ENCODE measurements at places on chromosomes 1 and 21.
A peak's percentile ranks its signal among the peaks of the same experiment; 100 is the strongest.

DNA sequence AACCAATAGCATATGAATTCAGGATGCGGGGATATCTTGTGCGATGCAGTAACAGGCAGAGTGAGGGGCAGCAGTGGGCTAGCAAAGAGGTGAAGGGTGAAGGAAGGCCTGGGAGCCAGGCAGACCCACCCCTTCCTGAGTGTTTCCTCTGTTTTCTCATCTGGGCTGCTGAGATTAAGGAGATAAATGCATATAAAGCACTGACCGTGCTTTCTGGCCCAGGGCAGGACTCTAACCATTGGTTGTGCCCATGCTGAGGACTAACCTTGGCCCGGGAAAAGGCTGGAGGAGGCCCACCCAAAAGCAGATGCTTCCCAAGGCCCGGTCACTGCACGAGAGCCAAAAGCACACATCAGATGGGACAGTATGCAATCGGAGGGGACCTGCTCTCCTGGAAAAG is 87.6 kb downstream of the PSMG1 start:
- no peak for DNase-seq

- peak; percentile 33 for DNase-seq
Observed at GRCh38 chr1:33763406-33763805, 100.5 kb upstream of the HMGB4 start.

DNA sequence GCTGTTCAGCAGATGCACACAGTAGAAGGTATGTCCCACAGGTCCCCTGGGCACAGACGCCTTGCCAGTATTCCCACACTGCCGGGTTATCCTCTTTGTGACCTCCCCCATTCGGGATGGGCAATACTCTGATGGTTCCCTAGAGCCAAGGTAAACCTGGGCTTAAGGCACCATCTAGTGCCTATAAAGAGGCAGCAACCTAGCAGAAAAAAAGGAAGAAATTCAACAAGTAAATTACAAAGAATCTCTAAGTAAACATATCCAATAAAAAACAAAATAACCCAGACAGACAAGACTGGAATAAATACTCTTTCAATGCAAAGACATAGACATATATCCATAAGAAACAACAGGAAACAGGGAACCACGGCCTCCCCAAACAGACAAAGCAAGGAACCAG is 39.4 kb downstream of the HSF2BP start:
- DNase-seq = no peak

DNA sequence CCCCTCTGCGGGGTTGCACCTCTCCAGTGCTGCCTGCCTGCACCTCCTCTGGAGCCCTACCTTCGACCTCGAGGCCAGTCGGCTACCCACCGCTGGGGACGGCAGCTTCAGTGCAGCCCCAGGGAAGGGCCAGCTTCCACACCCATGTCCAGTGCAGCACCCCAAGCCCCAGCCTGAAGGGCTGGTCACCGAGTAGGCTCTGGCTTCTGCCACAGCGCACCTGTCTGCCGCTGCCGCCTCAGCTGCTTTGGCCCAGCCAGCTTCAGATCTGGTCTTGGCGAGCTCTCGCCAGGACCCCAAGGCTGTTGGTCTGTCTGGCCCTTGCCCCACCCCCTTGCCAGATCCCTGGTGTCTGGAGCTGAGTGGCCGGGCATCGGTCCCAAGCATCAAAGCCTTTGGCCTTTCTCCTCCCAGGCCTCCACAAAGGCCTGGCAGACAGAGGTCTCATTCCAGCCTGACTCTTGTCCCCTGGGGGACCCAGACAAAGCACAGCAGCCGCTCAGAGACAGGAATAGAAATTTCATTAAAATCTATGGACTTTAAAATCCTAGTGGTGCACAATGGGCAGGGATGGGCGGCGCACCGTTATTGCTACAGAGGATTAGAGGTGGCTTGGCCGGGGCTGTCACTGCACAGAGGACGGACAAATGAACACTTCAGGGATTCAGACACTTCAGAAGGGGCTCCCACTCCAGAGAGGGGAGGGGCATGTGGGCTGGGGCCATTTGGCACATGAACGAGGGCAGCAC is 4.8 kb downstream of the CCDC24 start:
- no peak for DNase-seq

DNA sequence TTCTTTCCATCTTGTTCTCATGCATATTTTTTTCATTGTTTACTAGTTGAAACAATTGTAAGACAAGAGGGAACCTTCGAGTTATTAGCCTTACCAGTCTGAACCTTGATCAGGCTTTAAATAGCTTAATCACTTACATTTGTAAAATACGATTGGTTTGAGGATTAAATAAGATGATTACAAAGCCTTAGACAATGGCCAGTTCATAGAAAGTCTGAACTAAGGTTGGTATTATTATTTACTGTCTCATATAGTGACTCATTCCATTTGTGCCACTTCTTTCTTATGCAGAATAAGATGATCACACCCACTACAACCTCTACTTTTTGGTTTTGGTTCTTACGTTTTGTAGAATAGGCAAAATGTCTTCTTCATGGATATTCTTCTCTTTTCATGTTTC is 94.1 kb downstream of the RPE65 start:
- no peak for DNase-seq

DNA sequence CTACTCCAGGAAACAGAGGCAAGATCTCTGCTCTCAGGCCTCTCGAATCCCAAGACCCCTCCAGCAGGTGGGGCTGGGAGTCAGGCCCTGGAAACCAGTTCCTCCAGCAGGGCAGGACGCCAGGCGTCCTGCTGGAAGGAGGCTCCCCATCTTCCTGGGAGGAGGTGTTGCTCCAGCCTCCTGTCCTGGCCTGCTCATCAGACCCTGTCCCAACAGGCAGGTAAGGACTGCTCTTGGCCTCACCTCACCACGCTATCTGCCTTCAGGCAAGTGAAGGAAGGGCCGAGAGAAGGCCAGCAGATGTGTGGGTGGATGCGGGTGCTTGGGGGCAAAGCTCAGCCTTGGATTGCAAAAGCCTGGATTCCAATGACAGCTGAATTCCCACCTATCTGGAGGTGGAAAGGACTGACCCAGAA is 82.9 kb downstream of the SSBP3 start:
- DNase-seq = no peak

DNA sequence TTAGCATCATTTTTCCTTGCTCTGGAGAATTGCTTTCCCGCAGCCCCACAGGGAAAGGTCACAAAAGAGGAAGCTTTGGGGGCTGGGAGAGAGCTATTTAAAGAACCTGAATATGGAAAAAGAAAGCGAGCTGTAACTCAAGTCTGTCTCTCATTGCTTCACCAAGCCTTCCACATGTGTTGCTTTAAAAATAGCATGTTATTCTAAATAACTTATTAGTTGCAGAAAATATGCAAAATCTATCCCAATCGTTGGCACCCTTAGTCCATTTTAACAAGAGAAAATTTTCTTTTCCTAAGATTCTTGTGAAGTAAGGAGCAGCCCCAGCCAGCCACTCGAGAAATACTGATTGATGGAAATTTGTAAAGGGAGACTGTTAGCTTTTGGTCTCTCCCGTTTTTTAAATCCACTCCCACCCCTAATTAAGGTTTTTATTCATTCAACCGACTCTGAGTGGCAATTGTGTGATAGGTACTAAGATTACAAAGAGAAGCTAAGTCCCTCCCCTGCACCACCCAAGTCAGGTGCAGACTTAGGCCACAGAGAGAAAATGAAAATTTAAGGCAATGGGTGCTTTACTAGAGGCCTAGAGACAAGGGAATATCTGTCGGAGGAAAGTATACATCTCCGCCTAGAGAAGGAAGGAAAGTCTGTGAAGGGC is 802 bp downstream of the CYP4X1 start:
- DNase-seq = no peak

DNA sequence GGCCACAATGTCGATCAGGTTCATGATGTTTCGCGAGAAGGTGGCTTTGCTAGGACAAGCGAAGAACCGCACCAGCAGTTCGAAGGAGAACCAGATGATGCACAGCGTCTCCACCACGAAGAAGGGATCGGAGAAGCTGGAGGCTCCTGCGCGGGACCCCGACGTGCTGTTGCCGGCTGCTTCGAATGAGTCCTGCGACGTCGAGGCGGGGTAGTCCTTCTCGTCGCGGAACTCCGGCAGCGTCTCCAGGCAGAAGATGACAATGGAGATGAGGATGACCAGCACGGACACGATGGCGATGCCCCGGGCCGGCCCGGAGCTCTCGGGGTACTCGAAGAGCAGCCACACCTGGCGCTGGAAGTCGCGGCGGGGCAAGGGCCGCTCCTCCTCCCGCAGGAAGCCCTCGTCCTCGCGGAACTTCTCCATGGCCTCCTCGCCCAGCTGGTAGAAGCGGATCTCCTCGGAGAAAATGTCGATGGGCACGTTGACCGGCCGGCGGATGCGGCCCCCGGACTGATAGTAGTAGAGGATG is 869 bp downstream of the KCNA3 start:
- DNase-seq = no peak

DNA sequence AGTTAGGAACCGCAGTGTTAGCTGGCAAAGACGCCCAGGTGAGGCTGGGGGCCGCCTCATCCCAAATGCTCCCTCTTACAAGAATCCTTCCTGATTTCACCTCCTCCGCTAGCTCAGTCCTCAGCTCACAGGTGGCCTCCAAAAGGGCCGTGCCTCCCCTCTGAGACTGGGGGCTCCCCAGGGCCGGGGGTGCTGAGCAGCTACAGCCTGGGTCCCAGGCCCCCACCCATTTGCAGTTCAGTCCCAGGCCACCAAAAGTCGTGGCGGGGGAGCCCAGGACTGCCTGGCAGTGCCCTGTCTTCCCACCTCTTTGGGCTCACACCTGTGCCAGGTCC is 29.6 kb downstream of the RNU1-1 start:
- DNase-seq = no peak

- DNase-seq = no peak
Observed at GRCh38 chr1:68271596-68271995, 39.3 kb upstream of the WLS start.

DNA sequence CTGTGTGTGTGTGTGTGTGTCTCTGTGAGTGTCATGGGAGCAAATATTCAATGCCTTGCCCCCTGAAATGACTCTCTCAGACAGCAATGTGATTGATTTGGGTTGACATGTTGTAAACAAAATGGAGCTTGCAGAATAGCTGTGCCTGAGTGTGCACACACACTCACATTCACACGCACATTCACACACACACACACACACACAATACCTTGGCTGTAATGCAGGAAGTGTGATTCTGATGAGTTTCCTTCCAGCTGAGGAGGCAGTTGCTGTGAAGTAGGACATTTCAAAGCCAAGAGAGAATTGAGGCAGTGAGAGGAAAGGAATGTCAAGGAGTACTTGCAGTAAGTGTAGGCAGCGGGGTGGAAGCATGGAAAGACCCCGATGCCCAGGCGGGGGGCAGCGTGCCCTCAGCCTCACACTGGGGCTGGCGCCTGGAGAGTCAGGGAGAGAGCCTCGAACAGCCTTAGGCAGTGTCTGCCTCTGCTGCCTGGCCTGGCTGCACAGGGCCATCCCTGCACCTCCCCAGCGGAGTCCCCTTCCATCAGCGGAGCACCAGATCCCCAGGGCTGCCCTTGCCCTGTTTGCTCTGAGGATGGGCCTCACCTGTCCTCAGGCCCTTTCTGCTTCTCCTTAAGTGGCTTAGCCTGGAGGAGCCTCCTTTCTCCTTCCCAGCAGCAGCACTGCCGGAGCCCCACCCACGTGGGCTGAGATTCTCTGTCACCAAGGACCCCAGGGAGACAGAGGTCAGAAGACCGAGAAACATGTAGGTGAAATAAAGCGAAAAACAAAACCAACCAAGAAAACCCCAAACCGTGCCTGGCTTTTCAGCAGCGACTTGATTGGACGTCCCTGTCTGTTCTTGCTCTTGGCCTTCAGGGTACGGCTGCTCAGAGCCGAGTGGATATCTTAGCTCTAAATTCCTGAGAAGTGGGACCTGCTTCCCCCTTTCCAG is 9.2 kb downstream of the VASH2 start:
- DNase-seq = no peak

GRCh38 chr1:152967201-152967600 is 3.2 kb upstream of the SPRR4 start:
- no peak for DNase-seq

DNA sequence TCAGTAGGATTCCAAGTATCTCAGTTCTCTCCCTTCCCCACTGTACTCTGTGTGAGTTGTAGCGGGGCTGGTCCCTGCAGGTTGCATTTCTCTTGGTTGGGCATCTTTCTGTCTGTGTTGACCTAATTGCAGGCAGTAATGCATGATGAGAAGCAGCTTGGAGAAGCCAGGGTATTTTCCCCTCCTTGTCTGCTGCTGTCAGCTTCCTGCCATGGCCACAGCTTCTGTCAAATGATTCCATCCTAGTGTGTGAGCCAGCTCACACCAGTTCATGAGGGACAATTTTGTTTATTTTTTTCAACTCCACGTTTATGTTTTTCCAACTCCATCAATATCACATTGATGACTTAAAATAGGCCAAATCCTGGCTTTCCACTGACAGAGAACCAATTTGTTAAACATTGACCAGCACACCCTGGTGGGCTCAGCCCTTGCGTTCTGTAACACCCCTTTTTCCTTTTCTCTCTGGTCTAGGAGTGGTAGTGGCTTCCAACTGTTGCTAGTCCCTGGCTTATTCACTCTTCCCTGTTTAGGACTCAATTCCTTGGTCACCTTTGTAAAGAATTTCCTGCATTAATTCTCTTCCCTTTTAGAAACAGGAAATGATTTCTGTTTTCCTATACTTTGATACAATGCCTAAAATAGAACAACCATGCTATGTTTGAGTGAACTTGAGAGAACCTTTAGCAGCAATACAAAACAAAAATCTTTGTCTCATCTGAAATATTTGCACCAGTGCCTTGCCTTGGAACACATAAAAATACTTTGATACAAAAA is 44.9 kb upstream of the APOBEC4 start:
- no peak for DNase-seq

DNA sequence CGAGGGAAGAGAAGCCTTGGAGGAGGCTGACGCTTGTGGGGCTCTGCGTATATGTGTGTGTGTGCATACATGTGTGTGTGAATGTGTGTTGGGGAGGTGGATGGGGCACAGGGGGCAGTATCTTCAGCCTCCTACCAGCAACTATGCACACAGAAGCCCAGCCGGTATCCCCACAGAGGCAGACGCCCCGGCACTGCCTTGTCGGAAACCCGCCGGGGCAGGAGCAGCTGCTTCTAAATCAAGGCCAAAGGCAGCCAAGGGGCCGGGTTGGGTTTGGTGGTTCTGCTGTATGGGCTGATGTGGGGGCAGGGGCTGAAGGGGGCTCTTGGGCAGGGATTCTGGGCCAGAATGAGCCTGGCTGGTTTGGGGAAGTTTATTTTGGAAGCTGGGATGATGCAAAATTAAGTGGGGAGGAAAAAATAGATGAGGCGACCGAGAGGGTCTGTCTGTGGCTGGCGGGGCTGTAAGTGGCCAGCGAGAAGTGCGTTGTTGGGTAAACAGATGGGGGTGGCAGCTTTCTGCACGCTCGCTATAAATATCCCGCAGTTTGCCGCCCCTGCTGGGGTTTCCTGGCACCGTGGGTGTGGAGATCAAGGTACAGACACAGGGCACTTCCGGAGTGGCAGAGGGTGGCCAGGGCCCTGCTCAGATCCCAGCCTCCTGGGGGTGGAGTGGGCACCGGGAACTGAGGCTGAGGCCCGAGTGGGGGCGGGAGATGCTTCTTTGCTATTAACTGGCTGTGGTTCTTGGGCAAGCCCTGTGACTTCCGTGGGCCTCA is 11.0 kb upstream of the WNT4 start:
- DNase-seq = no peak

GRCh38 chr1:174391716-174392115 is 56.0 kb upstream of the GPR52 start:
- DNase-seq = no peak

GRCh38 chr1:20980051-20980450 is 192.9 kb upstream of the HP1BP3 start:
- no peak for DNase-seq

- DNase-seq = no peak
Observed at GRCh38 chr1:211895126-211895759, 64.7 kb upstream of the LPGAT1 start.
